Tibial artery (tissue), 4 donors: ENCODE measurements at places on chromosomes 7 and 10.
A peak's percentile ranks its signal among the peaks of the same experiment; 100 is the strongest.

- DNase-seq: no peak
Observed at GRCh38 chr10:78291722-78292121, 258.1 kb downstream of the RPS24 start.

- no peak for DNase-seq
Observed at GRCh38 chr10:5924889-5925288, 34.8 kb downstream of the FBH1 start.

- no peak for DNase-seq
Observed at GRCh38 chr10:58094985-58095718, 172.5 kb downstream of the IPMK start.

DNA sequence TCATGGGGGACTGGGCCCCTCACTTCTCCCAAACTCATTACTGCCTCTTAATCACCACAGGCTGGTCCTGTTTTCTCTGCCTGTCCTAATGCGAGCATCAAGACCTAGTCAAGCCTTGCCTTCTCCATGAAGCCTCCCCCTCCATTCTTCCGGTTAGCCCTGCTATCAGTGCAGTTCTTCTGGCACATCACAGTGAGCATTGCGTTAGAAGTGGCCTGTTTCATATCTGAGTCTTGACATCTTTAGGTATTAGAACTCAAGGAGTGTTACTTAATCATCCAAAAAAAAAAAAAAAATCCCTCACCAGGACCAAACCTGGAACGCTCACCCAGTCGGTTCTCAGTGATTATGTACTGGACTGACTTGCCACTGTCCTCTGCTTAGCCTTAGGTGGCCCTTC lies 17.4 kb downstream of the SNX10 start:
- no peak for DNase-seq

- no peak for DNase-seq
Observed at GRCh38 chr10:15427843-15428414, 56.8 kb upstream of the FAM171A1 start.

- DNase-seq: no peak
Observed at GRCh38 chr7:45236666-45237065, 79.1 kb downstream of the RAMP3 start.

DNA sequence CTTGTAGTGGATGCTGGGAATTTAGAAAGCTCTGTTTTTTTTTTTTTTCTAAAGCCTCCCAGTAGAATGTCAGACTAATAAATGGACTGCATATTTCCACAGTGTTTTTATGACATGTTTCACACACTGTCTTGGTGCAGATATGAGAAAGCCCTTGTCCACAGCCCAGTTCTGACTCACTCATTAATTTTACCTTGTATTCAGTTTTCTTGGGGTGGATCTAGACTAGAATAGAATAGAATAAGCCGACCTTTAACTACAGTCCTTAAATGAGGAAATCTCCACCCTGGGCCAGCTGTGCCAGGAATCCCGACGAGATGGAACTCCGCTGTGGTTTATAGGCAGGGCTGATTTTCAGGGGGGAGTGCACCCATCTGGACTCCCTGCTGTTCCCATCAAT lies 274.7 kb downstream of the NRG3 start:
- no peak for DNase-seq

DNA sequence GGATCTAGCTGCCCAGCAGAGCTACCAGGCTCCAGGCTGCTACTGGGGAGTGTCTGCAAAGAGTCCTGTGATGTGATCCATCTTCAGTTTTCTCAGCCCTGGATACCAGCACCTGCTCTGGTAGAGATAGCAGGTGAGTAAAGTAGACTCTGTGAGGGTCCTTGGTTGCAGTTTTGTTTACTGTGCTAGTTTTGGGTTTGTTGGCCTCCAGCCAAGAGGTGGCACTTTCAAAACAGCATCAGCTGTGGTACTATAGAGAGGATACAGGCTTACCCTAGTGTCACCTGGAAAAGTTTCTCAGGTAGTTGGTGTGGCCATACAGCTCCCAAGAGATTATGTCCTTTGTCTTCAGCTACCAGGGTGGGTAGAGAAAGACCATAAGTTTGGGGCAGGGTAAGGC lies 56.3 kb downstream of the MTERF1 start:
- DNase-seq: no peak

GRCh38 chr7:157431951-157432540 lies 95.2 kb downstream of the DNAJB6 start:
- DNase-seq: peak; percentile 55

GRCh38 chr10:31773749-31774298 lies 154.8 kb downstream of the ARHGAP12 start:
- no peak for DNase-seq

- DNase-seq: no peak
Observed at GRCh38 chr7:46291601-46292150, 370.6 kb upstream of the IGFBP3 start.

GRCh38 chr10:77787440-77787839 lies 139.1 kb downstream of the DLG5 start:
- peak; percentile 49 for DNase-seq

- no peak for DNase-seq
Observed at GRCh38 chr10:44008917-44009709, 360.4 kb upstream of the ZNF32 start.

DNA sequence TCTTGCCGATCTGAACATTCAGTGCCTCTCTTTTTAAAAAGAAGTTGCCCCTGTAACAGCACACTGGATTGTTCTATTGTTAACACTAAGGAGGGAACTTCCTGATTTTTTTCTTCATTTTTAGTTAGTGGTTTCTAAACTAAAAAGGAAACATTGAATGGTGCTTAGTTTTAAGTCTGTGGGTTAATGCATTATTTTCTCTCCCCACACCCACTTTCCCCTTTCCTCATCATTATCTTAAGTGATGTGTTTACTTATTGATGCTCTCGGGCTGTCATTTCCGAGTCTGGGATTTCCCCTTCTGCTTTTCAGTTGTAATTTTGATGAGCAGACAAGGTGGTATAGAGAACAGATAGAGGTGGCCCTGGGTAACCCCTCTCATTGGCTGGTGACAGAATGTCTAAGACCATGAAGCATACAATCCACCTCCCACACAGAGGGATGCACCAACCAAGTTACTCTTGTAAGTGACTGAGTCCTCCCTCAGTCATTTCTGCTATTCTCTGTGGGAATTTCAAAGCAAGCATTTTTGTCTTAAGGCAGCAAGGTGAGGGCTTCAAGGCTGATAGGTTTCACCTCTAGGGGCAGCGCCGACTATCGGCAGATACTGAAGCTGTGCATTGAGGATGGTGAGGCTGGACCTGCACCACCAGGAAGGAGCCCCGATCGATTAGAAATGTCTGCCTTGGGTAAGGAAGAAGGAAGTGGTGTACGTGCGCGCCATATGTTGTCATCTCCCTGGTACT lies 49.5 kb downstream of the CHN2 start:
- DNase-seq: no peak

DNA sequence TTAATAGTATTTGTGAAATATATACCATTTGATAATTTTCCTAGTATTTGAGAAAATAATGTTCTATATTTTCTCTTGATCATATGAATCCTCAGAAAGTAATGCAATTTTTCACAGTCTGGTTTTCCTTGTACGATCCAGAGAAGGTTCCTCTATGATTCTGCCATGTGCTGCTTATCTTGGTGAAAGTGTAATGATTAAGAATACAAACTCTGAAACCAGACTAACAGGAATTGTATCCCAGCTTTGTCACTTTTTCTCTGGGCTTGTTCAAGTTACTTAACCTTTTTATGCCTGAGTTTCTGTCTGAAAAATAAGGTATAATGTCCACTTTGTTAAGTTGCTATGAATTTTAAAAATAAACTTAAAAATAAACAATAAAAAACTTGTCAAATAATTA lies 169.6 kb upstream of the ZNF804B start:
- no peak for DNase-seq
